ENCODE measurements at places on chromosomes 7 and 10. TPM values are rescaled to one million over a fixed set of nuclear protein-coding genes. Genes with fewer than 3 reads are reported as not detected.

The ATP6V1F gene
- total RNA-seq, result 104 TPM

The PANK1 gene
- 6.7 TPM for total RNA-seq

The VAX1 gene
- not detected for total RNA-seq

The PKD2L1 gene
- total RNA-seq, result not detected

The NXPH1 gene
- not detected for total RNA-seq

The GIMAP4 gene
- total RNA-seq, result not detected

The ANKRD61 gene
- total RNA-seq, result under 0.01 TPM

The SFRP5 gene
- not detected for total RNA-seq

GRCh38 chr10:13969118-13969791 is 361.5 kb downstream of the FRMD4A start:
- no peaks in the 10 kb centered on the region for H3K36me3 ChIP-seq
- H3K27me3 ChIP-seq, result no peaks in the 10 kb centered on the region
- no peak overlapping the region for H3K27ac ChIP-seq
- no peak for DNase-seq

- no peaks in the 10 kb centered on the region for H3K36me3 ChIP-seq
- no peak overlapping the region for H3K4me3 ChIP-seq
- no peaks in the 10 kb centered on the region for H3K27me3 ChIP-seq
Measured at GRCh38 chr10:63919575-63920279, 398.5 kb downstream of the REEP3 start.

DNA sequence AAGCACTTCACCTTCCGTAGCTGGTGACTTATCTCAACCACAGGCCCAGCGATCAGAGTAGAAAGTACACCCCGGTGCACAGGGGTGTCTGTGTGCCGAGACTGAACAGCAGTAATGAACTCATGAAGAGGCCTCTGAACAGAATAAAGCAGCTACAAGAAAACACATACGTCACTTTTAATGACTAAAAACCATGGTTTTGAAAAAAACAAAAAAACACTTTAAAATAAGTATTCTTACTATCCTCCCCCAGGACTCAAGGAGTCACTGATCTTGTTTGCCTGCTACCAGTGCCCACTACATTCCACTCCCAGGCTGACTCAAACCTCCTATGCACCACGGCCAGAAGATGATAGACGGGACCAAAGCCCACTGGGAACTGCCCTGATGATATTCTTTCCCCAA is 53.8 kb downstream of the NCAPG2 start:
- peaks cover 8% of the 10 kb centered on the region for H3K36me3 ChIP-seq
- no peak overlapping the region for H3K4me3 ChIP-seq

- H3K36me3 ChIP-seq, result no peaks in the 10 kb centered on the region
- peaks cover 53% of the 10 kb centered on the region for H3K27me3 ChIP-seq
- no peak overlapping the region for H3K4me3 ChIP-seq
- no peaks in the 10 kb centered on the region for H3K4me1 ChIP-seq
Measured at GRCh38 chr7:100965723-100966541, 3.4 kb upstream of the MUC12 start.

- peaks cover 46% of the 10 kb centered on the region for H3K4me1 ChIP-seq
- no peaks in the 10 kb centered on the region for H3K27me3 ChIP-seq
- DNase-seq, result no peak
- peak overlapping the region; percentile 94 for H3K27ac ChIP-seq
- H3K36me3 ChIP-seq, result peaks cover 51% of the 10 kb centered on the region
Measured at GRCh38 chr7:130890176-130891020, 156.4 kb upstream of the KLF14 start.
